ENCODE measurements at places on chromosomes 4 and X.
A peak's percentile ranks its signal among the peaks of the same experiment; 100 is the strongest.

DNA sequence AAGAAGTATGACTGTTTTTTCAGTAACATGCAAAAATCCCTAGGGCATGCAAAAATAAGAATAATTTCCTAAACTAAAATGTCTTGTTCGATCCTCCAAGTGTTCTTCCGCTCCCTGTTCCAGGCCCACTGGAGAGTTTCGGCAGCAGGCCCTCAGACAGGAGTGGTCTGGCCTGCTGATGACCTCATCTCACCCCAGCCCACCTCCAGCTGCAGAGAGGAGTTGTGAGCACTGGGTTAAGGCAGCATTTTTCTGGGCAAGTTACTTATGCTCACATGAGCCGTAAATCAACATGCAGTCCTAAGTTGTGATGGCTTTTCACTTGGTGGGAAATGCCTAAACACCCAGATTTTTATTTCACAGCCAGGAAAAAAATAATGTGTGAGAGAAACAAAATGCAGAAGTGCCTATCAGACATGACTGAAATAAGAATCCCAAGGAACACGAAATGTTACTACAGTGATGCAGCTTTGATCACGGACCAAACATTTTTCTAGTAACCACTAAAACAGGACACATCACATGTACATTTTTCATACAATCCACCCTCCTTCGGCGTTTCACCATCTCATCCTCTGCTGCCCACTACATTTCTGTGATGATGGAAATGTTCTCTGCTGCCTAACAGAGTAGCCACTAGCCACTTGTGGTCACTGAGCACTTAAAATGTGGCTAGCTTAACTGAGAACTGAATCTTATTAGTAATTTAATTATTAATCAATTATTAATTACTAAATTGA, 153.3 kb upstream of the TBL1X start:
- no peak for DNase-seq

- no peak for DNase-seq
Measured at GRCh38 chr4:149766135-149766534, 49.5 kb downstream of the IQCM start.

- DNase-seq: no peak
Measured at GRCh38 chrX:154348646-154349358, 25.6 kb downstream of the FLNA start.

DNA sequence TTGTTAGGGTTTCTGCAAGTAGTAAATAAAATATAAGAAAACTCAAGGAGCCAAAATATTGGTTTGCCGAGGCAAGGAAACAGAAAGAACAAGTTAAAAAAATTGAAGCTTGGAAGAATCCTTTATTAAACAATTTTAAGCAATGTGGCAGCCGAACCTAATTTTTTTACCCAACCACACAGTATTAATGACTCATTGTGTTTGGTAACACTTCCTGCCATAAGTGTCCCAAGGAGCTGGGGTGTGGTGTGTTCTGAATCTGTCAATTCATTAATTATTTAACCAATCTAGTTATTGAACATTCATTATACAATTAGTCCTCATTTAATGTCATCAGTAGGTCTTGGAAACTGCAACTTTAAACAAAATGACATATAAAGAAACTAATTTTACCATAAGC, 19.3 kb upstream of the CPE start:
- DNase-seq: peak; percentile 76

DNA sequence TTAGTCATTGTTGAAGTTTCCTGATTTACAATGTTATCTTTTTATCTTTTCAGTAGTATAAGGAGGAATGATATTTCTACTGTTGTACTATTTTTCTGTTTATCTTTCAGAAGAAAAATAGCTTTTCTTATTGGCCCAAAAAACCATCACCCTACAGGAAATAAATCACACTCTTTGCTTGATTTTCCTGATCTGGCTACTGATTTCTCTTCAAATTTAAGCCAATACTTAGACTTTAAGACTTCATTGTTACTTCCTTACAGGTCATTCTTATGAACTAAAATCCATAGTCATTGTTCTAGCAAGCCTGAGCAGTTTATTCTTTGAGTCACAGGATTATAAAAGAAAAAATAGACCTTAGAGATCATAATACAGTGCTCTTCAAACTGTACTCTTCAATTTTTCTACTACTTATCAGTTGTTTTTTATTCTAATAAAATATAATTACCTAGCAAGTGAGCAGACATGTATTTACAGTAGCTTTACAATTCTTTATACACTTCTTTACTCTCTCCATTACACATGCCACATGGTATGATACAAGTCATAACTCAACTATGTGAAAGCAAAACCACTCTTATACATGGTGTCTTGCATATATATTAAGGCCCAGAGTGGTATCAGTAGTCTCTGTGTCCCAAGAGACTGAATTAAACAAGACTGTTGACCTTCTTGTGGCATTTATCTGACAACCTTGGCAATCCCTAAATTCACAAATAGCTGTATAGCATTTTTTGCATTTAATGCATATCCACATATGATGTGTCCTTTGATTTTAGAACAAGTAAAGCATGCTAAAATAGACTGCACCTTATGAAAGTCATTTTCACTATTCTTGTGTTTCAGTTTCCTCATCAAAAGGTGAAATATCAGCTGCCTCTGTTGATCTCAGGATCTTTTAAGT, 47.9 kb downstream of the TET2 start:
- DNase-seq: no peak

GRCh38 chr4:40736910-40737309, 12.8 kb upstream of the NSUN7 start:
- peak; percentile 58 for DNase-seq

DNA sequence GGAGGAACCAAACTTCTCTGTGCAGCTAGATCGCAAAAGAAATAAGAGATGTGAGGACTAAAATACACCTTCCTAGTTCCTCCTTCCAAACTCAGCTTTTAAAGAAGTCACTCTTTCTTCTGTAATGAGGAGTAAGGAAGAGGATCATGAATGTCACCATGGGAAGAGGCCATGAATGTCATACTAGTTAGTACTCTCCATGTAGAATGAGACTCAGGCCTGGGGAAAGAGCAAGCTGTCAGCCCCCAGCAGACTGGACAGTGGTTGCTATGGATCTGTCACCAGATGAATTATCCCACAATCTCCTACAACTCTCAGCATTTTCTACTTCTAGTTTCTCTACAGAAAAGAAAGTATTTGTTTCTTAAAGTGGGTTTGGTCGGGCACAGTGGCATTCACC, 57.1 kb upstream of the PRDM8 start:
- DNase-seq: no peak

DNA sequence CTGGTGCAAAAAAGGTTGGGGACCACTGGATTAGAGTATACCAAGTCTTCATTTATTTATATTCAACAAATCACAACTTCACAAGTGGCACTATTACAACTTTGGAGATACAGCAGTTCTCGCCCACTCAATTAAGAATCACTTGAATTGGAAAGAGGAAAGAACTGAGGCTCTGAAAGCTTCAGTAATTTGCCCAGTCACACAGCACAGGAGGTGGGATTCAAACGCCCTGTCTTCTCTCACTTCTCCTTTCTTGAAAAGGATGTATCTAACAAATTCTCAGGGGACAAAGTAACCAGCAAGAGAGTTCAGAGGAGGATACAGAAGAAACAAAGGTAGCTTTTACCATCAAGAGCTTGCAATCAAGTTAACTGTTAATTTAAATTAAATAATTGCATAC, 12.4 kb downstream of the SMIM14 start:
- no peak for DNase-seq

- DNase-seq: no peak
Measured at GRCh38 chr4:147332091-147332490, 148.8 kb upstream of the EDNRA start.

DNA sequence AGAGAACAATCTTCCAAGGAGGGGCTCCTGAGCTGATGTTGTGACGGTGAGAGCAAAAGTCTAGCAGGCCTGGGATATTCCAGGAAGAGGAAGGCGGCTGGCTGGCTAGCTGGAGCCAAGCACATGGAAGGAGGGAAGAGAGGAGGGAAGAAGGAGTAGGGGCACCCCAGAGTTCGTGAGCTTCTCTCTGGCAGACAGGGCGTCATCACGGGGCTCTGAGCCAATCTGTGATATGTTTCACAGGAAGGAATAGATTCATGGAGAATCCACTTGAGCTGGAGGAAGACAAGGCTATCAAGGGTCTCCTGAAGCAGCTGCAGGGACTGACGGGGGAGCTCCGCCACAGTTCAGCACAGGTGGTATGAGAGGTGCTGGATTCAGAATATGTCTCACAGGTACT, 73.6 kb downstream of the DHRSX start:
- DNase-seq: no peak

DNA sequence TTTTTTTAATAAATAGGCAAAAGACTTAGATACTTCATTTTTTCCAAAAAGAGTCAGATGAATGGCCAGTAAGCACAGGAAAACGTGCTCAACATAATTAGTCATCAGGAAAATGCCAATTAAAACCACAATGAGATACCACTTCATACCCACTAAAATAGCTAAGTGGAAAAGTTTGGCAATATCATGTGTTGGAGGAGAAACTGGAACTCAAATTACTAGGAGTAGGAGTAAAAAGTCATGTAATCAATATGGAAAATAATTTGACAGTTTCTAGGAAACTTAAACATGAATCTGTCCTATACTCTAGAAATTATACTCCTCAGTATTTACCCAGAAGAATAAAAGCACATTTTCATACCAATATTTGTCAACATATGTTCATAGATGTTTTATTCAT, 449.8 kb downstream of the INPP4B start:
- DNase-seq: peak; percentile 73

GRCh38 chr4:138241281-138242075, 671 bp downstream of the SLC7A11 start:
- DNase-seq: no peak

- no peak for DNase-seq
Measured at GRCh38 chr4:25513814-25514213, 136.8 kb downstream of the ANAPC4 start.

GRCh38 chrX:98607739-98608138, 1724.0 kb downstream of the RPA4 start:
- no peak for DNase-seq

GRCh38 chrX:39073131-39073530, 271.9 kb downstream of the MID1IP1 start:
- DNase-seq: no peak

DNA sequence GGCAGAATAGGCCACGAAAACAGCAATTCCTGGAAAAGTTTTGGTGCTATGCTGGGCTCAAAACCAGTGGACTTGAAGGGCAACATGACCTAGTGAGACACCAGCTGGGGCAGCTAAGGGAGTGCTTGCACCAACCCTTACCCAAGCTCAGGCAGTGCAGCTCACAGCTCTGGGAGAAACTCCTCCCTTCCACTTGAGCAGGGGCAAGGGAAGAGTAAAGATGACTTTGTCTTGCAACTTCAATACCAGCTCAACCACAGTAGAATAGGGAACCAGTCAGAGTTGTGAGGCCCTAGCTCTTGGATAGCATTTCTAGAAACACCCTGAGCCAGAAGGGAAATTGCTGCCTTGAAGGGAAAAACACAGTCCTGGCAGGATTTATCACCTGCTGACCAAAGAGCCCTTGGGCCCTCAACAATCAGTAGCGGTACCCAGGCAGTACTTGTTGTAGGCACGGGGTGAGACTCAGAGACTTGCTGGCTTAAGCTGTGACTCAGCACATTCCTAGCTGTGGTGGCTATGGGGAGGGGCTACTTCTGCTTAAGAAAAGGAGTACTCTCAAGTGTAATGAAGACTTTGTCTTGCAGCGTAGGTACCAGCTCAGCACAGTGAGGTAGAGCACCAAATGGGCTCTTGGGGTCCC, 19.7 kb upstream of the ABCG2 start:
- DNase-seq: peak; percentile 99

- DNase-seq: no peak
Measured at GRCh38 chr4:82975792-82976191, 34.8 kb downstream of the LIN54 start.

GRCh38 chr4:38490753-38491446, 173.1 kb upstream of the KLF3 start:
- no peak for DNase-seq

- no peak for DNase-seq
Measured at GRCh38 chr4:37471093-37471492, 215.1 kb downstream of the RELL1 start.

DNA sequence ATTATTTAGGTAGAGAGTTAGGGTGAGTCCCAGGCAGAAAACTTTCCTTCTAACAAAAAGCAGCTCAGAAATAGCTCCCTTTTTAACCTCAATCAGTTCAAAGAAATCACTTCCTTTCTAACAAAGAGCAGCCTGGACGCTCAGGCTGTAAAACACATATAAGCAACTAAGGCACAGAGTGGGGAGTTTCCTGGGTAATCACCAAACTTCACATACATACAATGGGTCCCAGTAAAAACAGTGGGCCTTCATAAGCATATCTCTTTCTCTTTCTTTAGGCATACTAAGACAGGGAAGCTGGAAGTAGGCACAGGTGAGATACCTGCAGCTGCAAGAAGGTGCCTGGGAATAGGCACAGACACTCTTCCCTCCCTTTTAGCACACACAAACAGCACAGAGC, 4.9 kb upstream of the NAF1 start:
- DNase-seq: no peak

DNA sequence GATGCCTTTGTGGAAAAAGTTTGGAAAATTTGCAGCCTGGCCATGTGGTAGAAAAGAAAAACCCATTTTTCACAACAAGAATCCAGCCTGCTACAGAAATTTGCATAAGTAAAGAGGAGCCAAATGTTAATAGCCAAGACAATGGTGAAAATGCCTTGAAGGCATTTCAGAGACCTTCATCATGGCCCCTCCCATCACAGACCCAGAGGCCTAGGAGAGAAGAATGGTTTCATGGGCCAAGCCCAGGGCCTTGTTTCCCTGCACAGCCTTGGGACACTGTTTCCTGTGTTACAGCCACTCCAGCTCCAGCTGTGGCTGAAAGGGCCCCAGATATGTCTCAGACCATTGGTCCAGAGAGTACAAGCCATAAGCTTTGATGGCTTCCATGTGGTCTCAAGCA, 101.4 kb upstream of the LINC00632 start:
- no peak for DNase-seq

DNA sequence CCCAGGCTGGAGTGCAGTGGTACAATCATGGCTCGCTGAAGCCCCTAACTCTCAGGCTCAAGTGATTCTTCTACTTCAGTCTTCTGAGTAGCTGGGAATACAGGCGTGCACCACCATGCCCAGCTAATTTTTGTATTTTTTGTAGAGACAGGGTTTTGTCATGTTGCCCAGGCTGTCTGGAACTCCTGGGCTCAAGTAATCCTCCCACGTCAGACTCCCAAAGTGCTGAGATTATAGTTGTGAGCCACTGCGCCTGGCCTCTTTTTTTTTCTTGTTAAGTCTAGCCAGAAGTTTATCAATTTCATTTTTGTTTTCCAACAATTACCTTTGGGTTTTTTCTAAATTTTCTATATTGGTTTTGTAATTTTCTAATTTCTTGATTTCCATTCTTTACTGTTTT, 100.6 kb downstream of the GC start:
- no peak for DNase-seq

GRCh38 chr4:57102050-57102624, 8.0 kb downstream of the IGFBP7 start:
- peak; percentile 96 for DNase-seq

GRCh38 chr4:115119804-115120352, 6.5 kb upstream of the NDST4 start:
- DNase-seq: no peak

GRCh38 chr4:92447255-92447905, 143.6 kb downstream of the GRID2 start:
- DNase-seq: no peak

Measured in renal cortical epithelial cell (primary cell).